Choroid plexus epithelial cell (primary cell): ENCODE measurements at places on chromosomes 6 and 20.

DNA sequence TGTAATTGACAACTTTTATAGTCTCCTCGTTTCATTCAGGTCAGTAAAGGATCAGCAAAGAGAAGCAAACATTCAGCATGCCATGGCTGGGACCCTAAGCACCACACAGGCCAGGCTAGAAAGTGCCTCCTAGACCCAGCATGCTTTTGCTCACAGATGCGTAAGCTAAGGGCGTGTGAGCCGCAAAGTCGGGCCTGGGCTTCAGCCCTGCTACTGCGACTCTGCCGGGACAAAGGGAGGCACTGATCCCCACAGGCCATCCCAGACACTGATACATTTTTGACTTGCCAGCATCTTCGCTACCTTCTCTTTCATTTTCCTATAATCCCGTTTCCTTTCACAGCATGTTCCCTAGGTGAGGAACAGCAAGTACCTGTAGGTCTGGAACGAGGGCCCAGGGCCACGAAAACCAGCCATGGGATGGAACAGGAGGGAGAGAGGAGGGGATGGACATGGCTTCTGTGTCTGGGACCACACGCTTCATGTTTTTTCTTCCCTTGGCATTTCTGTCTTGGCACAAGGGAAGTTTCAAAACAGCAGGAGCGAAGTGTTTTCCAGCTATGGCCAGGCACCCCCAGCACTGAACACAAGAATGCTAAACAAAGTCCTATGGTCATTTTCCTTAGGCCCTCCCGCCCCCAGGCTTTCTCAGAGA is 42.6 kb downstream of the IRF4 start:
- no peak for DNase-seq

- DNase-seq, result no peak
These were observed 305.4 kb downstream of the FARS2 start for GRCh38 chr6:5566718-5567117.

GRCh38 chr6:5998711-5999687 is 7.7 kb downstream of the NRN1 start:
- DNase-seq, result no peak

DNA sequence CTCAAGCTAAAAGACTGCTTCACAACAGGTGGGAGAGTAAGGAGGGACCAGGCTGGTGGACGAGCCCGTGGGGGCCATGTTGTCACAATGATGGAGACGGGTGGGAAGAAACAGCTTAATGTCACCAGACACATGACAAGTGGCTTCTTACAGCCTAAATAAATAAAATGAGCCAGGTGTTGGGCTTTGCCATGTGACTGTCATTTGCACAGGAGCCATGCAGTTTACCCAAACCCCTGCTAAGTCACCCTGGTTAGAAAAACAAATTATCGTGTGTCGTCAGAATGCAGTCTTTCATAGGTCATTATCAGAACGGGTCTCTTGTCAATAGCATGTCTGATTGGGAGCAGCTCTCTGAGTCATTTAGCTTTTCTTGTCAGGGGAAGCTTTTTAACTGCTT is 18.5 kb downstream of the BTBD3 start:
- no peak for DNase-seq

- no peak for DNase-seq
These were observed 128.5 kb downstream of the BCAS1 start for GRCh38 chr20:53941680-53942471.

DNA sequence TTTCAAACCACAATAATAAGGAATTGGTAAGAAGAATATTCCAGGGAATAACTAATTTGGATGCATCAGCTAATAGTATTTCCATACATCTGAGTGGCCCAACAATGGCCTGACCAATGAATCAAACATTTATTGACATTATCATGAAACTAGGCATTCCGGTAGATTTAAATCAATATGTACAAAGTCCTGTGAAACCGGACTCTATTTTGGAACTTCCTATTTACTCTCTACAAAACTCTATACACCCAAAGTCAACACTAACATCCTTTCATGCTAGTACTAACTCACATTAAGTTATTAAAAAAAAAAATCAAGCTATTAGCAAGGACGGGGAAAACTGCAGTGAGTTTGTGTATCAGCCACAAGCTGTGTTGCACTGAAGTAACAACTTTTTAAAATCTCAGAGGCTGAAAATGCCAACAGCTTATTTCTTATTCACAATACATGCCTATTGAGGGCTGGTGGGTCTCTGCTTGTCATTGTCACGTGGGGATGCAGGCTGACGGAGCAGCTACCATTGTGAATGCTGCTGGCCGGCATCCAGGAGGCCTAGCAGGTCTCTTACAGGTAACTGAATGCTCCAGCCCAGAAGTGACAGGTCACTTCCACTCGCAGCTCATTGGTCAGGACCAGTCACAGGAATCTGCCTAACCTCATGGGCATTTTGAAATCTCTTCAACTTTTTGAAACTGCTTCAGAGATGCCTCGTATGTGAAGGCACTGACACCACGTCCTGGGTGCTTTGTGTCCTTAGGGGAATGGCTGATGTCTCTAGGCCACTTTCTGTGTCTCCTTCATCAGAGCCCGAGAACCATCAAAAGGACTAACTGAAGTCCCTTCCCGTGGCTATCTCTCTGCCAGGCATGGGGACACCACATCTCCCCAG is 76.3 kb downstream of the SLC22A23 start:
- DNase-seq, result no peak

DNA sequence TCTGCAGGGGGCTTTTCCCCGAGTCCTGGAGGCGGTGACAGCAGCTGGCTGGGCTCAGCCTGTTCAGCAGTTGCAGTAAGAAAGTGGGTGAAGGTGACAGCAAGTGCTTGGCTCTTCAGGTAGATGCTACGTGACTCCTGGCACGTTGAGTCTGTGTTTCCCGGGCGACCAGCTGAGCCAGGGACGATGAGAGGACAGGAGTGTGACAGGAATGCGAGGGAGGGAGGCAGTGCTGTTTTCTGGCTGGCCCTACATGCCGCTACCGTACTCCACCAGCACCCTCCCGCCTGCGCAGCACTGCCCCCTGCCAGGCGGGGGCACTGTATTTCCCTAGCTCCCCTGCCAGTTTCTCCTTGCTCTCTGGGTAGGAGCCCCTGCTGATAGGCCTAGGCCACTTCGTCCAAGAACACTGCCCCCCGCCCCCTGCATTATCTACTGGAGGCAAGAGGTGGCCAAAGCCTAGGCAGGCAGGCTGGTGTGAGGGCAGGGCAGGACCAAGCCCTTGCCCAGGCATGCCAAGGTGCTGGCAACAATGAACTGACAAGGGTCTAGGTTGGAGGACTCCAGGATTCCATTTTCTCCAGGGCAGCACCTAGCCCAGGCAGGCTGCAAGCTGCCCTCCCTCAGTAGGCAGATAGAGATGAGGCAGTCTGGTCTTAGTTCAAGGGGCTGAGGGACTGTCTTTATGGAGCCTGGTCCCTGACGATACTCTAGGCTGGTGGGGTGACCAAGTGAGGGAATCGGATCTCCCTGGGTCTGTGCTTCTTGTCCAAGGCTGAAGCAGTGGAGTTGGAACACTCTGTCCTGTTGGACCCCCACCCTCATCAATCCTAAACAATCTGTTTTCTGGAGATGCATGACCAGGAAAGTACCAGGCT is 19.2 kb downstream of the MRPS18A start:
- peak; percentile 54 for DNase-seq

- no peak for DNase-seq
These were observed 12.0 kb downstream of the RAB23 start for GRCh38 chr6:57210060-57210459.

GRCh38 chr6:16982807-16983206 is 119.0 kb upstream of the STMND1 start:
- peak; percentile 90 for DNase-seq

- DNase-seq, result no peak
These were observed 178.3 kb downstream of the CARMIL1 start for GRCh38 chr6:25457516-25457915.

GRCh38 chr6:18481870-18482269 is 94.7 kb downstream of the RNF144B start:
- no peak for DNase-seq

GRCh38 chr6:15810618-15811017 is 147.8 kb upstream of the DTNBP1 start:
- no peak for DNase-seq

- DNase-seq, result no peak
These were observed 68.2 kb upstream of the AGPAT4 start for GRCh38 chr6:161342039-161342438.

DNA sequence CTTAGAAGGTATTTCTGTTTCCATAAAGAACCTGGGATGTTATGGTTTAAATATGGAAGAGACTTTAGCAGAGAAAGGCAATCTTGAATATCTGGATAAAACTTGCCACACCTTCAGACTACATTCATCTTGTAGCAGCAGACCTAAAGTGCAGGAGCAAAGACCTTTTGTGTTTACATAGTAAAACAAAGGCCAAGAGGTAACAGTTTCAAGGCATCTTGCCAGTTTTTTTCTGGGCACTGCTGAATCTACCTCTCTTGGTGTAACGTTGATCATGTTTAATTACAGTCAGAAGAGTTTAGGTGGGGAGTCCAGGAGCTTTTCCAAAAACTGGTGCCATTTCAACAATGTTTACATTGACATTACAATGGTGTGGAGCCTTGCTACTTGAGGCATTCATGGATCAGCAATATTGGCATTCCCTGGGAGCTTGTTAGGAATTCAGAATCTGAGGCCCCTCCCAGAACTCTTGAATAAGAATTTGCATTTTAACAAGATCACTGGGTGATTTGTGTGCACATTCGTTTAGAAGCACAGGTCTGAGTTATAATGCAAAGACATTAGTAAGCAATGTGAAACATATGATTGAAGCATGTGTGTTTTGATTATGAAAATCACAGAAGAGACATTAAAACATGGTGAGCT is 94.5 kb downstream of the F13A1 start:
- DNase-seq, result no peak

DNA sequence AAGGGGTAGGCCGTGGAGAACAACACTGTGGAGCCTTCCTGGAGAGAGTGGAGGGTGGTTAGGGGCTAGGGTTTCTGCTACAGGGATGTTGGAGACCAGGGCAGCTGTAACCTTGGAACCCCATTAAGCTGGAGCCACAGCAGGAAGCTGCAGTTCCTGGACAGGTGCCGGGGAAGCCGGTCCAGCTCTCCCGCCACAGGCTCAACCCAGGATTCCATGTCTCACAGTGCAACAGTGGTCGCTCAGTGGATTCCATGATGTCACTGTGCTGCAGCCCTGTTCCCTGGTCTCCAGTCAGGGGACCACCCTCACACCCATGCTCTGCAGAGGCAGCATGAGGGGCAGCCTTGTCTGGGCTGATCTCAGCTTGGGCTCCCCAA is 264.6 kb upstream of the CDYL start:
- no peak for DNase-seq

DNA sequence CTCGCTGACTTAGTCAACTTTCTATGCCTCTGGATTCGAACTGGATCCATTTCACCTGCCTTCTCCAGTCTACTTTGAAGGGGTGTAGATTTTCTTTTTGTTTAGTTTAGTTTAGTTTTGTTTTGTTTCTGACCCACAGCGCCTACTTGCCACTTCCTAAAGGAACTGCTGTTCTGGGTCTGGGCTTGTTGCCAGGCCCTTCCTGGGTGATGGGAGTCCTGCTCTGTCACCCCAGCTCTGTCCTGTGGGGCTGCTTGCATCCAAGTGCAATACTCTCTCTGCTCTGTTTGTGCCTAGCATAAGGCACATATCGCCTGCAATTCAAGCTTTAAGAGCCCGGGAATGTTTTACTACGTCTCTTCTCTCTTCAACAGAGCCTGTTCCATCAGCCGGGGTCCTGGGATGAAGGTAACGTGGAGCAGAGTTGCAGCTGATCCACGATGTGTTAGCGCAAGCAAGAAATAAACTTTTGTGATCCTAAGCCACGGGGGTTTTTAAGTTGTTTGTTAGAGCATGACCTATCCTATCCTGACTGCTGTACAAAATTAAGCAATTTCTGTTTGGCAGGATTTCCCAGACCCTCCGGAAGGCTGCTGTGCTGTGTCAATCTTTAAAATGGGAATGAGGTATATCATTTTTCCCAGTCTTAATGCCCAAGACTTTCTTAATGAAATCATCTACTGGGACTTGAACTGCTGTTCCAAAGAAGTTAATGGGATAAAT is 30.9 kb upstream of the TAGAP start:
- peak; percentile 51 for DNase-seq

- no peak for DNase-seq
These were observed 213.2 kb upstream of the MYLIP start for GRCh38 chr6:15915508-15916178.

GRCh38 chr6:56416247-56416646 is 168.9 kb upstream of the COL21A1 start:
- no peak for DNase-seq

DNA sequence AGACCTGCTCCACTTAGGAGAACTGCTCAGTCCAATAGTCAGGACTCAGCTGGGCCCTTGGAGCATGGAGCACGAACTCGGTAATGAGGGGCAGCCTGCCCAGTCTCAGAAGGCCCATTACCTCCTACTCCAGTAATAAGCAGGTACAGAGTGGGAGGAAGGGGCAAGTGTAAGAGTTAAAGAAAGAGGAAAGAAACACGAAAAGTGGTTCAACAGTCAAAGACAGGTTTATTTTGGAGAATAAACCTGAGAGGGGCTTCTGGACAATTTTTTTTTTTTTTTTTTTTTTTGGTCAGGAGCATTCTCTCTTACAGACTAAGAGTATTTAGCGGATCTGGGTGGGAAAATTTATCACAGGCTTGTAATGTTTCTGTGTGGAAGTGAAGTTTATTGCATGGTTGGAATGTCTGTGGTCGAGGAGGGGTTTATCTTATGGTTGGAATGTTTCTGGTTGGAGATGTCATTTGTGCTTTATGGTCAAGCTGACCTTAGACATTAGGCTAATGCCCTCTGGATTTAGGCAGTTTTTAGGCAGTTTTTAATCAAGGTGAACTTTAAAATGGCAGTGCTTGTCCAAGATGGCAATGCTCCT is 340.1 kb downstream of the BCKDHB start:
- no peak for DNase-seq

DNA sequence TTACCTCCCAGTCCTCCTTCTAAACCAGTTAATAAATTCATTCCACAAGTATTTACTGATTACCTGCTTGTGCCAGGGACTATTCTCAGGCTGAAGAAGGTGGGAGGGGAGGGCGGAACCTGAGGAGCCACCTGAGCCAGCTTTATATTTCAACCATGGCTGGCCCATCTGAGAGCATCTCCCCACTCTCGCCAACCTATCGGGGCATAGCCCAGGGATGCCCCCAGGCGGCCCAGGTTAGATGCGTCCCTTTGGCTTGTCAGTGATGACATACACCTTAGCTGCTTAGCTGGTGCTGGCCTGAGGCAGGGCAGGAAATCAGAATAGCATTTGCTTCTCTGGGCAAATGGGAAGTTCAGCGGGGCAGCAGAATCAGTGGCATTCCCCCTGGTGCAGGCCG is 4.9 kb upstream of the AAR2 start:
- no peak for DNase-seq
